ENCODE measurements at places on chromosomes 3 and 15.

DNA sequence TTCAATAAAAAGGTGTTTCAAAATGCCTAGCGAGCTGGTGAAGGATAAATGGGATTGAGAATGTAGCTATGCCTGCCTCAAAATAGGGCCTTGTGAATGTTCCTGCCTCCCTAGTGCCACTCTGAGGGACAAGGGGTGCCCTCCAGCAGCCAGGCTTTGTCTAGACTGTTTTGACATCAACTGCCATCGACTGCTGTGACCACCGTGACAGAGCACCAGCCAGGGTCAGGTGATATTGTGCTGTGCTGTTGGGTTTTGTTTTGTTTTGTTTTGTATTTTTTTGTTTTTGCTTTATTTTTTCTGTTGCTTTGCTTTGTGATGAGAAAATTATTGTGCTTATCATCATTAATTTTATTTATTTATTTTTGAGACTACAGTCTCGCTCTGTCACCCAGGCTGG, 144.8 kb downstream of the SMAD6 start:
- no peak for DNase-seq

- DNase-seq: no peak
Measured at GRCh38 chr15:20386198-20386597, 155.4 kb downstream of the GOLGA6L6 start.

DNA sequence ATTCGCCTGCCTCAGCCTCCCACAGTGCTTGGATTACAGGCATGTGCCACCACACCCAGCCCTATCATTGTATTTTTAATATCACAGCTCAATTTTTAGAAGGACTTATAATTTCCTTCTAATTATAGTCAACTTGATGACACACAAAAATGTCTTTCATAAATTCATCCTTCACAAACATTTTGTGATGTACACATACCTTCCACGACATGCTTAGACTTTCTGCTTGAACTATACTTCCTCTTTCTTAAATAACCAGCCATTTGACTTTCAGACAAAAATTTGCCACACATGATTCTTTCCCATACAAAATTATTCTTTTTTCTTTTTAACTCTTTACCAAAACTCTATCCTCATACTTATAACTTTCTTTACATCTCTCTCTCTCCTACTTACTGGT, 48.4 kb upstream of the CCK start:
- DNase-seq: no peak

GRCh38 chr15:88653200-88654064, 14.6 kb downstream of the ISG20 start:
- no peak for DNase-seq

DNA sequence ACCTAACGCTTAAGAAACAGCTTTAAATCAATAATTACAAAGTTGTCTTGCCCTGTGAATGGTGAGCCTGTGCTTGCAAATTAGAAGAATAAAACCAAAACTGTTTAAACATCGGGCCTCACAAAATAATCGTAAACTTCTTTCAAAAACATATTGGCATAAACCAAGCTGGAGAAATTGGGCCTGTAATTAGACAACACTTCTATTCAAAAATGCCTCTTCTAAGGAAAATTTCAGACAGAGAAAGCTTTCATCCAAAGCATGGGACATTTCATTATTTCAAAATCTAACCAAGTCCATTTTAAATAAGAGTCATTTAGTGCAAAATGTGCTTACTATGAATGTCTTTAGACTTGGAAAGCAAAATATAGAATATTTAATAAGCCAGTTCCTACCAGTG, 35.5 kb upstream of the GNB4 start:
- DNase-seq: no peak

GRCh38 chr3:188749010-188749617, 422.7 kb upstream of the TPRG1 start:
- DNase-seq: peak; percentile 76

GRCh38 chr3:111713833-111714232, 118.7 kb upstream of the ZBED2 start:
- no peak for DNase-seq

- no peak for DNase-seq
Measured at GRCh38 chr15:74535388-74536084, 5.5 kb upstream of the ARID3B start.

All from CD4-positive, alpha-beta T cell treated with Interferon alpha-2 for 1 hour (primary cell).